RPMI7951 (cell line): ENCODE measurements at places on chromosomes 3 and 15. TPM values are rescaled to one million over a fixed set of nuclear protein-coding genes. Genes with fewer than 3 reads are reported as not detected.

The COL6A6 gene
- total RNA-seq: not detected in 2 replicates

The CHRFAM7A gene
- total RNA-seq: not detected in 2 replicates

The CPEB1 gene
- total RNA-seq: 6.1 and 12.1 TPM in 2 replicates

The GATM gene
- 0.68 and 1.4 TPM in 2 replicates for total RNA-seq

The SMCO1 gene
- total RNA-seq: not detected in 2 replicates
